NCI-H187 (cell line): ENCODE measurements at places on chromosomes 13 and 19.

GRCh38 chr13:105820415-105820814, 715.0 kb downstream of the EFNB2 start:
- no peak for DNase-seq

- DNase-seq, result no peak
Measured at GRCh38 chr13:71089056-71089455, 777.9 kb downstream of the DACH1 start.

DNA sequence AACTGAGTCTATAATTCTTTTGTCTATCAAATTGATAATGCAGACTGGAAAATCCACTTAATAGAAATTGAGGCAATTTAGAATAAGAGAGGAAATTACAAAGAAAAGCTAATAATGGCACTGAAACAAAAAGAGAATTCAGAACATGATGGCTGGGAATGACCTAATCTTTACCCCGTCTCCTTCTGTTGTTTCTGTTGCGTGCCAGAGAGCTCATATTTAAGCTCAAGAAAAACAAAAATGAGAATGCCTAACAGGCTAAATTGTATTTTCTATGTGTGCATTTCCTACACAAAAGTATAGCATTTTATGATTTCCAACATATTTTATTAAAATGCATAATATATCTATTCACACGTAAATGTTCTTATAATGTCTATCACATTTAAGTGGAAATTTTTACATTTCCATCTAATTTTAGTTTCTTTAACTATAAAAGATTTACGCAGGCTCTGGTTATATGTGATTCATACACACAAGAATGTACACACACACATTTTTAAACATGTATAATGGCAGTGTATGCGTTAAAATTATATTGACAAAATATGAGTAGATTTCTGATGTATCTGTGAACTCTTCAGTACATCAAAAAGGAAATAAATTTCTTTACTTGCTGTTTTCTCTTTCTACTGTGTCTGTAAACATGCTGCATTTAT, 432.3 kb downstream of the SLITRK6 start:
- DNase-seq, result no peak

- no peak for DNase-seq
Measured at GRCh38 chr13:51620165-51620983, 36.1 kb downstream of the WDFY2 start.

DNA sequence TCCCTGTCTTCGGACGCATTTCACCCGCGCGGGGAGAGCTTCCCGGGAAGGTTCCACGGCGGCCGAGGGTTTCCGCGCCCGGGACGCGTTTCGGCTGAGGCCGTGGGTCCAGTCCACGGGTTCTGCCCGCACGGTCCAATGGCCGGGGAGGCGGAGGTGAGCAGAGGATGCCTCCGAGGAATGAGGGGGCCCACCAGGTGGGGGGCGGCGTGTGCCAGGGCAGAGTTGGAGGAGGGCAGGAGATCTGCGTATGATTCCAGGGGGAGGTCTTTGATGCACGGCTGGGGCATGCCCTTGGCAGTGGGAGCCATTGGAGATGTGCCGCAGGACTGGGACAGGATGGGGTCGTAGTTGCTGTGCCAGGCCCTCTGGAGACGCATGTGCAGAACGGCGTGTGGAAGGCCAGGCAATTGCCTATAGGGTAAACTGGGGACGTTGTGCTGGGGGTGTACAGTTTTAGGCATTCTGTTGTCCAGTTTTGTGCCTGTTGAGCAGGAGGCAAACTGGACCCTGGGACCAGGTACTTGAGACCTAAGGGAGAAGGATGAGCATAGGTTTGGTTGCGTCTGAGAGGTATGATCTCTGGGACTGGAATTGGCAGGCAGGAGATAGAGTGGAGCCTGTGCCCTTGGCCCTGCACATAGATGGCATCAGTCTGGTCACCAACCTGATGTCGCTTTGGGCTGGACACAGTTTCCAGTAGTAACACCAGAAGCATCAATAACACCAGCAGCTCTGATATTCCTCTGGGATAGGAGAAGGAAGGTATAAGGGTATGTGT, 751 bp downstream of the ZNF584 start:
- DNase-seq, result no peak

GRCh38 chr13:83935566-83935965, 53.3 kb upstream of the SLITRK1 start:
- DNase-seq, result no peak

DNA sequence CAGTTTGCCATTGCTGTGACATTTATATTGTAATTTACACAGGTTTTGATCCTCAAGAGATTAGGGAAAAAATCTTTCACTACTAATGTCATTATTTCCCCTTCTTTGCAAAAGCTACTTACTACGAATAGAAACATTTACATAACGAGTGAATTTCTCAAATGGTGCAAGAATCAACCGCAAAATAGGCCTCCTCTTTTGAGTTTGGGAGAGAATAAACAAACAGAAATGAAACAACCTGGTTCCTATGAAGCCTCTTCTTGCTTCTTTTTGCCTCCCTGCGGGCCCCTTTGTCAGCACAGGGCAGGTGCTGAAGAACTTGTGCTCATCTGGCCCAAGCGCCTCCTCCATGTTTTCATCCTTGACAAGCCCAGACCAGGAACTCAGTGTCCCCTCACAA, 10.1 kb upstream of the GJA3 start:
- no peak for DNase-seq

GRCh38 chr13:107091428-107091827, 523.5 kb upstream of the ARGLU1 start:
- DNase-seq, result no peak

- no peak for DNase-seq
Measured at GRCh38 chr13:90455823-90456222, 891.7 kb upstream of the MIR17HG start.

- no peak for DNase-seq
Measured at GRCh38 chr13:94329277-94329676, 150.2 kb downstream of the DCT start.

GRCh38 chr19:296476-297225, 5.4 kb upstream of the PLPP2 start:
- DNase-seq, result no peak

- no peak for DNase-seq
Measured at GRCh38 chr13:95620030-95620824, 24.3 kb downstream of the DZIP1 start.

DNA sequence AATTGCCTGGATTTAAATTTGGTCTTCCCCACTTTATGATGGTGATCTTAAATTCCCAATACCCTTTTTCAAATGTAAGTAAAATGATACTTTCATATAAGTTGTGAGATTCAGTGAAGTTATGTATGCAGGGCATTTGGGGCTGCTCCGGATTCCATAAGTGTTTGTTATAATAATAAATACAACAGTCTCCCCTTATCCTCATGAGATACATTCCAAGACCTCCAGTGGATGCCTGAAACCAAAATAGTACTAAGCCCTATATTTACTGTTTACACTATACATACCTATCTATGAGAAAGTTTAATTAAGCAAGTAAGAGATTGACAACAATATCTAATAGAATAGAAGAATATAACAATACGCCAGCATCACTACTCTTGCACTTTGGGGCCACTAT, 2237.8 kb downstream of the PCDH9 start:
- DNase-seq, result no peak

- no peak for DNase-seq
Measured at GRCh38 chr13:38819053-38819452, 132.2 kb downstream of the FREM2 start.

DNA sequence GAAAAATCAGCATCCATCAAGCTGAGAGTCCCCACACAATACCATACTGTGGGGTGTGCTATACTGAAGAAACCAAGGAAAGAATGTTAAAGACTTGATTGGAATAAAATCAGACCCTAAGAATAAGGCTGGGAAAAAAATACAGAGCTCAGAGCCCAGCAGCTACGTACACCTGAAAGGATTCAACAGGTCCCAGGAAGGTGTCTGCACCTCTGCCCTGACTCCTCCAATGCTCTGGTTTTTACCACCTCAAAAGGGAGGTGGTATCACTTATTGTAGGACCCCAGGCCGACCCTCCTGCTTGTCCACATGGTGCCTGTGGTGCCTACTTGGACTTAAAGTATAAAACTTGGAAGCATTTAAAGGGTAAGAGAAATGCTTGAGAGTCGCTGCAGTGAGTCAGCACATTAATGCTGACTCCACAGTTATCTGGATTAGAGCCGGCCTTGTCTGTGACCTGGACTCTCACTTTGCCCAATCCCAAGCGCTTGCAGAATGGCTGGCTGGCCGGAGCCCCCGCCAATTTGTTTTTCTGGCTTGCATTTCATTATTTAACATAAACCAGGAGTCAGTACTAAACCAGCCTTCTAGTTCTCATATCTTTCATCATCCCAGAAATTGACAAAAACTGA, 110.1 kb downstream of the FGF14 start:
- DNase-seq, result no peak

GRCh38 chr19:9671655-9672054, 3.2 kb downstream of the ZNF562 start:
- no peak for DNase-seq

DNA sequence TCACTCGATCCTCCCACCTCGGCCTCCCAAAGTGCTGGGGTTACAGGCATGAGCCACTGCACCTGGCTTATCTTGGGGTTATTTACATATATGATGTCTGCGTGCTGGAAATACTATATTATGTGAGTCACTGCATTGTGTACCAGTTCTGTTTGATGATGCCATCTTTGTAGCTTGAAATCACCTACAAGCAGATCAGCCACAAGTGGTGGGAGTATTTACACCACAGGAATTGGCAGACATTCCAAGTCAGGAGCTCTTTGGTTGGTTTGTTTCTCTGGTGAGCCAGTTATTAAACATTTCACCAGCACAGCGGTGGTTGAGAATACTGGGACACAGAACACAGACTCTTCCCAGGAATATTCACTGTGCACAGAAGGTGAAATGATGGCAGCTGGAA, 4.5 kb upstream of the TIMM44 start:
- DNase-seq, result no peak

DNA sequence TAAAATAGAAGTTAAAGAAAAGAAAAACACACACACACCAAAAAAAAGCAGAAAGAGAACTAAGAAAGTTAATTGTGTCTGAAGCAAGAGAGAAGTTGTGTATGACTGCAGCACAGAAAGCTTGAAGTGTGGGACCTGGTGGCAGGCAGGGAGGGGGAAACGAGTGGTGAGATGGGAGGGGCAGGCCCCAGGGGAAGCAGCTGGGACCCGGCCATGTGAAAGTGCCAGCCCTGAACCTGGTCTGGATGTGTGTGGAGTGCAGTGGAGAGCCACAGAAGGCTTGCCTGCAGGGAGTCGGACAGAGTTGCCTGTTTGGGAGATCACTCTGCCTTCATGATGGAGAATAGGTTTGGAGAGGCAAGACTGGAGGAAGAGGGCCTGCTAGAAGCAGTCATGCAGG, 199.0 kb downstream of the GGACT start:
- DNase-seq, result no peak

- no peak for DNase-seq
Measured at GRCh38 chr19:17097593-17098126, 22.1 kb downstream of the MYO9B start.

- no peak for DNase-seq
Measured at GRCh38 chr19:46480415-46480814, 9.1 kb upstream of the PNMA8A start.

DNA sequence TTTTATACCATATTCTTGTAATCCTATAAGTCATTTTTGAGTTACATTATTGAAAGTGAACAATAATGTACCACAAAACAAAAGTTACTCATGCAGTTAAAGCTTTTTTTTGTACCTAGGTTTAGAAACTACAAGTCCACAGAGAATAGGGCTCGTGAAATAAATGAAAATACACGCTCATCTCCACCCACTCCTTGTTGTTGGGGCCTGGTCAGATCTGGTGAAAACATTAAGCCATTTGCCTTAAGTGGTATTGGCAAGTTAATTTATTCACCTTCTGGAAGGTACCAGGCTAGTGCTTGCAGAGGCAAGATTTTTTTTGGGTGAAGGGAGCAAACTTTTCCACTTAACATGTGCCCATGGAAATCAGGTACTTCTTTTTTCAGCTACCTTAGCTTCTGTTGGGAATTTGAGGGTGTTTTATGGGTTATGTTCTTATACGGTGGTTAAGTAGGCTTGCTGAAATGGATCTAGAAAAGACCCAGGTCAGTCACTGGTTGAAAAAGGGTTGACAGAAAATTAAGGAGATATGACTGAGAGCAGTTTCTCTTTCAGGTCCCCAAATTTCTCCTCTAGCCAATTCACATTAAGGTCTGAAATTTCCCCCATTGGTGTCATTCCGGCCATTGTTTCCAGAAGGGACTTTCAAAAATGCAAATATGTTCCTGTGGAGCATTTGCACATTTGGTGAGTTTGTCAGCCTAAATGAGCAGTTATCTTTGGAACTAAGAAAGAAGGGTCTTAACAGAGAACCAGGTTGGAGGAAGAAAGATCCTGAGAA, 143.3 kb downstream of the KCNRG start:
- no peak for DNase-seq

DNA sequence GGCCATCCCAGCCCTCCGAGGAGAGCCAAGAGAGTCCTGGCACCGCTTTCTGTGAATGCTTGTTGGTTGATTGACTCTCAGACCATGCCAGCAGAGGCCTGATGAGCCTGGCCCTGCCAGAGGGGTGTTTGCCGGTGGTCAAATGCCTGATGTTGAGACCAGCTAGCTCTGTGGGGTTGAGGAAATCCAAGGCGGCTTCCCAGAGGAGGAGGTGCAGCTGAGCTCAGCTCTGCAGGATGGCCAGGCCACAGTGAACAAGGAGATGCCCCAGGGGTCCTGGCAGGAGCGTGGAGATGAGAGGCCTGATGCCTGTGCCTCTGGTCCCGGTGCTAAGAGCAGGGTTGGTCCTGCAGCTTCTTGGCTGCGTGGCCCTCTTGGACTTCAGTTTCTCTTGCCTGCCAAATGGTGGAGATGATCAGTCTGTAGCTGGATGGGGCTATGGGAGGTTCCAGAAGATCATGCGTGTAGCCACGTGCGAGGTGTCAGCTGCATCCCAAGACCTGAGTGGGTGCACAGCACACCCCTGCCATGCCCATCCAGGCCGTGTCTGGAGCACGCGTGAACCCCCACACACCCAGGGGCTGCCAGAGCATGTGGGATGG, 16.8 kb downstream of the NFIC start:
- no peak for DNase-seq

- DNase-seq, result no peak
Measured at GRCh38 chr19:54517483-54517882, 14.9 kb downstream of the LAIR2 start.

- no peak for DNase-seq
Measured at GRCh38 chr13:80337288-80338081, 3.4 kb downstream of the SPRY2 start.

- no peak for DNase-seq
Measured at GRCh38 chr13:61316647-61317046, 99.0 kb downstream of the PCDH20 start.

- no peak for DNase-seq
Measured at GRCh38 chr13:53001444-53002225, 27.0 kb upstream of the OLFM4 start.

GRCh38 chr13:85828094-85828684, 29.0 kb upstream of the SLITRK6 start:
- DNase-seq, result no peak

DNA sequence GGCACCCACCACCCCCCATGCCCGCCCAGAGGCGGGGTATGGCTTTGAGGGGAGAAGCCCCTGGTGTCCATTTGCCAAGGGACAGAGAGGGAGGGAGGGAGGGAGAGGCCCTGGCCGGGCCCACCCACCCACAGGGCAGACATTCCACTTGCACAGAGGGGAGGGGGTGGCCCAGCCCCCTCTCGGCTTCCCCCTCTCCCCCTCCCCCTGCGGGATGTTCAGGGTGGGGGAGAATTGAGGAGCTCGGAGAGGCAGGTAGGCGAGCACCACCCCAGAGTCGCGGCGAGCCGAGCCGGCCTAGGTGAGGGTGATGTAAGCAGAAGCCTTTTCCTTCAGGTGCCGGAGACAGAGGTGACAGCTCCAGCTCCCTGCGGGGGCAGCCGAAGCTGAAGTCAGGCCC, 12.3 kb downstream of the DPF1 start:
- DNase-seq, result no peak
